ENCODE measurements at places on chromosomes 11 and 22.

DNA sequence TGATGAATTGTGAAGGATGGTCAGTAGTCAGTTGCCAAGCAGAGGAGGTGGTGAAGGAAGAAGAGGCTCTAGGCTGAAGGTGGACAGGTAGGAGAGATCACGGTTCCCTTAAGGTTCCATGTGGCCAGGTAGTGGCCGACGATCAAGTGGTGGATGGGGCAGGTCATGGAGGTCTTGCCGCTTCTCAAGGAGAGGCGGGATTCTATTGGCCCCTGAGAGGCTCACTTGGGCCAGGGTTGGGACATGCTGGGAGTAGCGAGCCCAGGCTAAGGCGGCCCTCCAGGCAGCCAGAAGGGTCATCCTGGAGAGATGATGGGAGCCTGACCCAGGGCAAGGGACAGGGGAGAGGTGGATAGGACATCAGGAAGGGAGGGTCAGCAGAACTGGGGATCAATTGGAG, 20.9 kb upstream of the TMPRSS4 start:
- DNase-seq, result no peak

DNA sequence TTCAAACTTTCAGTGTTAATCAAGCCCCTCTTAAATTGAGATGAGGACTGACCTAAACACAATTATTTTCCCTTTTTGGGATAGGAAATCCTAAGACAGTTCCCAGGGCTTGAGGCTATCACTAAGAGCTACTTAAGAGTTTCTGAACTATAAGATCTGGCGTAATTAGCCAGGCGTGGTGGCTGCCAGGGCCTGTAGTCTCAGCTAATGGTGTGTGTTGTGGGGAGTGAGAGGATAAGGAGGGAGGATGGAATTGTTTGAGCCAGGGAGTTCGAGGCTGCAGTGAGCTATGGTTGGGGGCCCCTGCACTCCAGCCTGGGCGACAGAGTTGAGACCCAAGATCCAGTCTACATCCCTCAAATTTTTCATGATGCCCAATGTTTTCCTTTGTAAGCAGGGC, 23.5 kb upstream of the EXPH5 start:
- DNase-seq, result no peak

GRCh38 chr11:1737080-1737757, 13.2 kb downstream of the IFITM10 start:
- DNase-seq, result no peak

DNA sequence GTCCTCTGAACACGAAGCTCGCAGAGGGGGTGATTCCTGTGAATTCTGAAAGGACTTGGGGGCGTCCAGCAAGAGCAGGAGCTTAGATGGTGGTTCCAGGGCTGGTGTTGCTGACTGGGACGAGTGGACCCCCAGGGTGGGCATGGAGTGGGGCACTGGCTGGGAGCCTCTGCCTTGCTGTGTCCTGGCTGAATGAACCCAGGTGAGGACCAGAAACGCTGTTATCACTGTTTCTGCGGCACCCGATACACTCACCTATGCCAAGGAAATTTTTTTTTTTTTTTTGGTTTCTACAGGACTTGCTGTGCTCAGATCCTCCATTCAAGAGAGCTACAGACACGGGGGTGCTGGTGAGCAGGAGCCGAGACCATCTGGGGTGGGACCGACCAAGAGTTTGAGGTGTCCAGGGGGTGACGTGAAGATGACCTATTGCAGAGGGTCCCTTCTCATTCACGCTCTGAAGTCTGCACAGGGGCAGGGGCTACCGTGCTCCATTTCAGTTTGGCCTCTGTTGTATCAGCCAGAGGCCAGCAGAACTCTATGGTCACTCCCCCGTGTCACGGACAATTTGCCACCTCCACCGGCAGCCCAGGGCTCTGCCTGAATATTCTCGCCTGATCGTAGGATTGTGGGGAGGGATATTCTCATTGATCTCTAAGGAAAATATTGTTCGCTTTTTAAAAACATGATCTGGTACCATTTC, 3.6 kb downstream of the SMIM38 start:
- DNase-seq, result no peak

- no peak for DNase-seq
Measured at GRCh38 chr11:108960501-108960900, 295.6 kb downstream of the DDX10 start.

DNA sequence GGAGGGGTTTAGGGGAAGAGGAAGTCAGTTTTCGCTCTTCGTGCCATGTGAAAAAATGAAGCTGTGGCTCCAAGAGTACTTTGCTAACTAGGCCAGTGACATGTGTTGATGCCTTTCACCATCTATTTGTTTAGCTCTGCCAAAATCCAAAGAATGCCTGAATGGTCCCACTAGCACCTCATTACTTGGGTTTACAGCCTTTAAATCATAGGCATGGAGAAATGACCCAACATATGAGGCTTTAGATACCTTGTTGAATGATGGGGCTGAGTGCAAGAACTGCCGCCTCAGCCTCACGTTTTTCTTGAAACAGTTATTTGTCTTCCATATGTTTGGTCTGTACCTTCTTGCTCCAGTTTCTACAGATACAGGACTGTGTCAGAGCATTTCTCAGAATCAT, 8.3 kb downstream of the RBM4 start:
- DNase-seq, result no peak

- no peak for DNase-seq
Measured at GRCh38 chr11:116638463-116638862, 134.3 kb downstream of the BUD13 start.

DNA sequence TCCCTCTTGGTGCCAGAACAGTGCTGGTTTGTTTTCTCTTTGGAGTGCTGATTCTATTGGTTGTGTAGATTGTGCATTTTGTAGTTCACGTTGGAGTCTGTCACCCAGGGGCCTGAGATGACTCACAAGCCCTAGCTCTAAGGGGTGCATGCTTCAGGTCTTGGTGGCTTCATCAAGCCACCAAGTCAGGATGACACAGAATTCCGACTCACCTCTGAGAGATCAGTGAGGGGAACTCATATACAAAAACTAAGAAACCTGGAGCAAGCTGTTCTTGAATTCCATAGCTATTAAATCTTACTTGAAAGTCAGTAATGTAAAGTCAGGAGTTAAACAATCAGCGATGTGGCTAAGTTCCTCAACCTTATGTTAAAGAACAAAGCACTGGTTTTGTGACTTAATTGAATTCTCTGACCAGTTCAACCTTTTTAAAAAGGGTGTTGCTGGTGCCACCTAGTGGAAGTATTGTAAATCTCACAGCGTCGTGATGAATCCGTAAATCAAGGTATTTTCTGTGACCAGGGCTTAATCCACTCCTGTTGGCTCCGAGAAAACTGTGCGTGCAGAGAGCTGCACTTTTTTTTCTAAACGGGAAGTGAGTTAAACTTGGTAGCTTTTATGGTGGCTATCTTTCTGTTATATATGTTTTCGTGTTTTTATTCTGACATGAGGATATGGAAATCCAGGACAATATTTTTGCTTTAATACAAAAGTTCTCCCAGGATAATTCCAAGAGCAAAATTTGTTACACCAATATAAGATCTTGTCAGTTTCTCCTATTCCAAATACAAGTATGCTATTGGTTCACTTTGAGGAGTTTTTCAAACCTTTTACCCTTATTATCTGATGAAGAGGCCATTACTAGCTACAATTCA, 14.6 kb downstream of the MMP13 start:
- no peak for DNase-seq

GRCh38 chr11:45176996-45177395, 30.6 kb downstream of the PRDM11 start:
- no peak for DNase-seq

- DNase-seq, result no peak
Measured at GRCh38 chr11:18722293-18722637, 3.7 kb downstream of the IGSF22 start.

- DNase-seq, result no peak
Measured at GRCh38 chr22:40329466-40329865, 16.8 kb upstream of the ADSL start.
